ENCODE measurements at places on chromosomes 16 and 17. TPM values are rescaled to one million over a fixed set of nuclear protein-coding genes. Genes with fewer than 3 reads are reported as not detected.
A peak's percentile ranks its signal among the peaks of the same experiment; 100 is the strongest.

DNA sequence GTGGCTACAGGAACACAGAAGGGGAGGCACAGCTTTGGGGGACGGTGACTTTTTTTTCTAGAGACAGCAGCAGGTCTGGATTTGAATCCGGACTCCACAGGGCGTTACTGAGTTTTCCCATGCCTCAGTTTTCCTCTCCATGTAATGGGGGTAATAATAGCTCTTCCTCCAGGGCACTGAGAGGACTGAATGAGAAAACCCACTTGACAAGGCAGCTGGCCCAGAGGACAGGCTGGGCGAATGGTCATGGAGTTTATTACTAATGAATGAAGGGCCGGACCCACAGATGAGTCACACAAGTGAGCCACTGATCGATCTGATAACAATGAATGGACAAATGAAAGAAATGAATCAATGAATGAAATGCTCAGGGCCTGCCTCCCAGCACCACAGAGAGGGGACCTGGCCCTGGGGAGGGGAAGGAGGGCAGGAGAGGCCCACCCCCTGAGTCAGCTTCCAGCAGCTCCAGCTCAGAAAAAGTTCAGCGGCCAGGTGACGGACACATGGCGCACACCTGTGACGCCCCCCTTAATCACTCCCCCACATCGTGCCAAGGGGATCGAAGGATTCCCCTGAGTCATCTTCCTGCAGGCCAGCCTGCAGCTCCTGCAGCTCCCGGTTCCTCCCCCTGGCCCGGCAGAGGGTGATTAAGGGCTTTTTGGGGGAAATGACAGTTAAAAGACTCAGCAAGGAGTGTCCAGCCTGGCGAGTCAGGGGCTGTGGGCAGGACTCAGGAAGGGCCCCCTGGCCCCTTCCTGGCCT, 54.3 kb downstream of the SOCS1 start:
- no peak for DNase-seq

Gene EPX
- 0.09 TPM for total RNA-seq

GRCh38 chr16:3690980-3691720, 26.2 kb downstream of the TRAP1 start:
- peak; percentile 83 for DNase-seq

GRCh38 chr17:2996810-2997670, 66.4 kb downstream of the OR1D5 start:
- DNase-seq, result no peak

GRCh38 chr16:56424791-56425438, 430 bp downstream of the AMFR start:
- DNase-seq, result peak; percentile 50

Gene AATK
- total RNA-seq, result 6.3 TPM

- no peak for DNase-seq
These were observed 1024.9 kb downstream of the KCNJ18 start for GRCh38 chr17:22717211-22717610.
